ENCODE measurements at places on chromosomes 7 and 10. TPM values are rescaled to one million over a fixed set of nuclear protein-coding genes. Genes with fewer than 3 reads are reported as not detected.

Gene ZSCAN21
- total RNA-seq, result 12.6 TPM

Gene SDHAF3
- total RNA-seq, result 37.3 TPM

DNA sequence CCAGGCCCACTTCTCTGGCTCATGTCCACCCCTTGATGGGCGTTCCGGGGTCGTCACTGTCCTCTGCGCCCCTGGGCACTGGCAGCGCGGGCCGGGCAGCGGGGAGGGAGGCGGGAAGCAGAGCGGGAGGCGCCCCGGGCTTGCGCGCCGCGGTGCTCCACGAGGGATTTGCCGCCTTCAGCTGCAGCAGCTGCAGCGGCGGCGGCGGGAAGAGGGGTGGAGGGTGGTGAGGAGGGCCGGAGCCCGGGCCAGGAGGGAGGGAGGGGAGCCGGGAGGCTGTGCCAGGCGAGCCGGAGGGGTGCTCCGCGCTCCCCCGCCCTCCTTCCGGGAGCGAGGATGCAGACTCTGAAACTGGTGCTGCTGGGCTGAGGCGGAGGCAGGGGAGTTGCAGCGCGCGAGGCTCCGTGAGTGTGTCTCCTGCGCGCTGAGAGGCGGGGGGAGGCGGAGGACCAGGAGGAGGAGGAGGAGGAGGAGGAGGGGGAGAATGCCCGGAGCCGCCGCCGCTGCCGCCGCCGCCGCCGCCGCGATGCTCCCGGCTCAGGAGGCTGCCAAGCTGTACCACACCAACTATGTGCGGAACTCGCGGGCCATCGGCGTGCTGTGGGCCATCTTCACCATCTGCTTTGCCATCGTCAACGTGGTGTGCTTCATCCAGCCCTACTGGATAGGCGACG is at the start of gene LHFPL3:
LHFPL3 (plus strand) TSS at position 308 of the 674 bp plus-strand sequence.
- DNase-seq, result no peak

DNA sequence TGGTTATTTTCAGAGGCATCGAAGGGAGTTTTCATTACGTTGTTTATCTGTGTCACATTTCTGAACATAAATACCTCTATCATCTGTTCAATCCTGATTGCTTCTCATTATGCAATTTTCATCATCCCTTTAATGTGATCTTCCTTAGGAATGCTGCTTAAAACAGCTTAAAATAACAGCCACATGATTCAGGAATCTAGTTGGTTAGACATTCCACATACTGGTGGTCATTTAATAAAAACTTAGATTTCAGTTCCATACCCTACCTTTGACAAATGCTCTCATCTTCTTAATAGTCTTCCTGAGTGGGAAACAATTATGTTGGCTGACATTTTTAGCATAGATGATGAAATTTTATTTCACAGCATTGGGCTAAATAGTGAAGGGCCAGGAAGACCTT is 191.3 kb upstream of the CDCA7L start:
- no peak for DNase-seq

- no peak for DNase-seq
Measured at GRCh38 chr10:17655009-17655408, 11.1 kb downstream of the STAM start.

- no peak for DNase-seq
Measured at GRCh38 chr10:70674560-70675495, 2.5 kb downstream of the ADAMTS14 start.

GRCh38 chr10:124125305-124126116 is 32.1 kb upstream of the CHST15 start:
- no peak for DNase-seq

DNA sequence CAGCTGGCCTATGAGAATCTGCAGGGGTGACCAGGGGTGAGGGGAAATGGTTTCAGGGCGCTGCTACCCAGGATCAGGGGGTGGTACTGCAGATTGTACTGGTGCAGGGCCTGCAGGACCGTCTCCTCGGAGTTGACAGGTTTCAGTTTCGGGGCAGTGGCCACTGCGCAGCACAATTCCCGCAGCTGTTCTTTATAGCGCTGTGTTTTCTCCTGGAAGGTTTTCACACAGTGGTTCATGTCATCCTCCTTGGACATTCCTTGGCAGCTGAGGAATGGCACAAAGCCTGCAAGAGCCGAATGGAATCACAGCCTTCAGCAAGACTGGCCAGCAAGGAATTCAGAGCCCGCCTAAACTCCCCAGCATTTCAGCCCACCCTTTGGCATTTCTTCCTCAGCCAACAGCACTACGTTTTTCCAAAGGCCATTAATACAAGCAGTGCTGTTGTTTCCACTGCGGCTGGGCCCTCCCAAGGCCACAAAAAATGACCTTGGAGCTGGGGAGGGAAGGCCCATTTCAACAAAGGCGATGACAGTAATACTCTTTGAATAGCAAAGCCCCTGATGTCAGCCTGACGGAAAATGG is 44.9 kb downstream of the PNLIPRP2 start:
- no peak for DNase-seq

DNA sequence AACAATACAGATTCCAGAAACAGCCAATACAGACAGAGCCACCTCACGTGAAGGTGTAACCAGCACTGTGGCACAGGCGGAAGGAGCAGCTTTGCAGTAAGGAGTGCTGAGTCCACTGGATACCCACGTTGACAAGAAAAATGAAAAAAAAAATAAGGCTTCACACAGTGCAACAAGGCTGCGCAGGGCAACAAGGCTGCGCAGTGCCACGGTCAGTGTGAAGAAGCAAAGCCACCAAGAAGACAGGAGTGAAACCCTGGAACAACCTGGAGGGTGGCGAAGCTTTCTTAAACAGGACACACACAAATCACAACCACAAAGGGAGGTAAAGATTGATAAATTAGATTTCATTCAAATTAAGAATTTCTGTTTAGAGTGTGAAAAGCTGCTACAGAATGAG is 204.0 kb downstream of the MAD1L1 start:
- DNase-seq, result no peak

DNA sequence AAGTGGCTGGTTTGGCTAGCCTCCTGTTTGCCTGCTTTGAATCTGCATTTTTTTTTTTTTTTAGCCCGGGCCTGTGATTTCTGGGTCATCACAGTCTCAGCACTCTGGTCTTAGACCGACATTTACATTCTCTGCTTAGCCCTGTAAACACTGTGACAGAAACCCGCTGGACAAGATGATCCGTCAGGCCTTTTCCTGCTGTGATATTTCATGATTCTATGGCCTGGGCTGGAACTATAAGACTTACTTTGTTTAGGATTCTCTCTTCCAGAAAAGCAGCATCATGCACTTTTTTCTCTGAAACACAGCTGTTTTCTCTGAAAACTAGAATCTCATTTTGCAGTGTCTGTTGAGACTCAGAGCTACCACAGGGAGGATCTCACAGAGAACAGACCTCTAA is 705.5 kb downstream of the GRID1 start:
- no peak for DNase-seq
